ENCODE measurements at places on chromosomes 13 and 19. TPM values are rescaled to one million over a fixed set of nuclear protein-coding genes. Genes with fewer than 3 reads are reported as not detected.

The FXYD3 gene
- not detected for total RNA-seq

The PCDH9 gene
- total RNA-seq, result 8.7 TPM

The ZNF559 gene
- total RNA-seq, result 33.5 TPM

The VAV1 gene
- total RNA-seq, result 2.3 TPM

The CYP2A6 gene
- total RNA-seq, result not detected

The PRR19 gene
- not detected for total RNA-seq

The CRLF1 gene
- total RNA-seq, result 87.2 TPM

The CNMD gene
- 1.2 TPM for total RNA-seq

The UBL5 gene
- 573 TPM for total RNA-seq

The FFAR1 gene
- not detected for total RNA-seq

The SYNGR4 gene
- total RNA-seq, result not detected

The NKPD1 gene
- total RNA-seq, result 0.56 TPM

The BICRA gene
- total RNA-seq, result 13.6 TPM

The ZNF737 gene
- total RNA-seq, result 59.3 TPM

The CILP2 gene
- 2.4 TPM for total RNA-seq

The TNNT1 gene
- total RNA-seq, result not detected

The PLK5 gene
- total RNA-seq, result not detected

The CD37 gene
- total RNA-seq, result 3.0 TPM

The TSKS gene
- 0.22 TPM for total RNA-seq

The TPRX1 gene
- total RNA-seq, result not detected

The FXYD1 gene
- 15.0 TPM for total RNA-seq

The NLRP7 gene
- not detected for total RNA-seq

The RTBDN gene
- total RNA-seq, result not detected

The CLIP3 gene
- total RNA-seq, result 3.4 TPM

The CACNG7 gene
- not detected for total RNA-seq

The ICAM5 gene
- not detected for total RNA-seq

The GRIN3B gene
- total RNA-seq, result not detected

The CEACAM5 gene
- not detected for total RNA-seq

The SKA3 gene
- 1.3 TPM for total RNA-seq

The CYP4F11 gene
- 39.5 TPM for total RNA-seq

The HSPB6 gene
- total RNA-seq, result 22.3 TPM

The CGB5 gene
- not detected for total RNA-seq

The CATSPERD gene
- not detected for total RNA-seq

Data from thyroid gland (tissue), 4 donors.